T-helper 1 cell (primary cell): ENCODE measurements at places on chromosomes 16 and 17.

DNA sequence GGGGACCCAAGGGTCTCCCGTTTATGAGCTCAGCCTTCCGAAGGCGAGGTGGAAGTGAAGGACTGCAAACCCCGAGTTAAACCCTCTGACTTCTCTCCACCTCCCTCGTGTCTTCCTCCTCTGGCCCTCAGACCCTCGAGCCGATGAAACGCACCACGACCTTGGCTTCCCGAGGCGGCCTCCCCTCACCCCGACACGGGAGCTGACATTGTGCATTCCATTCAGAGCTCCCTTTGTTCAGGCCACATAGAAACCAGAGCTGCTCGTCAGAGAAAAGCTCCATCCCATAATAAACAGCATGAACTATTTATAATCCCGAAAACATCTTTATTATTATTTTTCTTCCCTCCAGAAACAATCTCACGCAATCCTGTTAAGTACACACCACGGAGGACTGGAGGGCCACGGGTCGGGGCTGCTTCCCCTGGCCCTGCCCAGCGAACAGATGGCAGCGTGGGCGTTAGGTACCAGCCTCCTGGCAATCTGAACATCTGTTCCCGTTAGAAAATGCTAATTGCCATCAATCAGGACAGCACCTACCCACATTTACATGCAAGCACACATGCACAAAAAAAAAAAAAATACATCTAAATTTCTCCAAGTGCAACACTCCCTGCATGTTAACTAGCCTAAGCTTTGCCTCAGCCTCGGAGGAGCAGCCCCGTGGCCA, 145.7 kb downstream of the RBFOX3 start:
- DNase-seq, result no peak

- no peak for DNase-seq
Measured at GRCh38 chr16:1561266-1561665, 27.8 kb downstream of the TMEM204 start.

DNA sequence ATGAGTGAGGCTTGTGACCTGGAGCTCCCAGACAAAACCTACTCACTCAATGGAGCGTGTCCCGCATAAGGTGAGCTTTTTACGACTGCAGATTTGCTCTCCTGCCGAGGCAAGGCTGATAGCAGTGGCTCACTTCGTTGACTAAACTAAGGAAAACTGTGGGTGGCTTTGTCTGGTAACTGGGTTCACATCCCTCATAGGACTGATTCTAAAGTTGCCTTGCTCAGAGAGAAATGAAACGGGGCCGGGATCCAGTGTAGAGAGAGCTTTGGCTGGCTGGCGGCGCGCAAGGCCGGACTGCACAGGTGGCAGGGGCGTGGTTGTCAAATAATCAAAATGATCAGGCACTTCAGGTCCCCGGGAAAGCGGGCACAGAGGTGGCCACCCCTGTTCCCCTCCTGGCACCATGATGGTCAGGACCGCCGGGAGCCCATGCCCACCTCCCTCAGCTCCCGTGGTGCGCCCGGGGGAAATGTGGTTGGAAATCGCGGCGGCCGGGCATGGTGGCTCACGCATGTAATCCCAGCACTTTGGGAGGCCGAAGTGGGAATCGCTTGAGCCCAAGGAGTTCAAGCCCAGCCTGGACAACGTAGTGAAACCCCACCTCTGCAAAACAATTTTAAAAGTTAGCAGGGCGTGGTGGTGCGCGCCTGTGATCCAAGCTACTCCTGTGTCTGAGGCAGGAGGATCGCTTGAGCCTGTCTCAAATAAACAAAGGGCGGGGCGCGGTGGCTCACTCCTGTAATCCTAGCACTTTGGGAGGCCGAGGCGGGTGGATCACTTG, 26.6 kb upstream of the OR1F1 start:
- DNase-seq, result no peak

DNA sequence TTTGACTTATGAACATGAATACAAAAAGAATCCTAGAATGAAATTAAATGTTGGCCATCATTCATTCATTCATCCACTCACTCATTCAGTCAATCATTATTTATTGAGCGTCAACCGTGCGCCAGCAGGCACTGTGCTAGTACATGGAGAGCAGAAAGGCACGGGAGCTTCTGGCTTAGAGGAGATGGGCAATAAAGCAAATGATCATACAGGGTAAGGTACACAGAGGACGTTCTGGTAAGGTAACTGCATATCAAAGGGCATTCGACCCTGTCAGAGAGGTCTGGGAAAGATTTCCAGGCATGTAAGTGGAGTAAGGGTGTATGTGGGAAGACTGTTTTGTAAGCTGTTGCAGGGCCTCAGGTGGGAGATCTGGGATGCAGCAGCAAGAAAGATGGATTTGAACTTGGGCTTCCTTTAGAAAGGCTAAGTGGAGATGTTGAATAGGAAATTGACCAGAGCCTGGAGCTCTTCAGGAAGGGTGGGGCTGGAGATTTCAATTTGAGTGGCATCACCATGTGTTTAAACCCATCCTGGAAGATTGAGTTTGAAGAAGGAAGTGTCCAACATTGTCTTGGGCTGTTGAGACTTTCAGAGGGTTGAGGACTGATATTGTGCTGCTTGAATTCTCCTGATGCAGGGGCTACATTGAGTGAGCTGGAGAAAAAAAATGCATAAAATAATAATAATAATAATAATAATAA, 2.8 kb upstream of the MSI2 start:
- no peak for DNase-seq

DNA sequence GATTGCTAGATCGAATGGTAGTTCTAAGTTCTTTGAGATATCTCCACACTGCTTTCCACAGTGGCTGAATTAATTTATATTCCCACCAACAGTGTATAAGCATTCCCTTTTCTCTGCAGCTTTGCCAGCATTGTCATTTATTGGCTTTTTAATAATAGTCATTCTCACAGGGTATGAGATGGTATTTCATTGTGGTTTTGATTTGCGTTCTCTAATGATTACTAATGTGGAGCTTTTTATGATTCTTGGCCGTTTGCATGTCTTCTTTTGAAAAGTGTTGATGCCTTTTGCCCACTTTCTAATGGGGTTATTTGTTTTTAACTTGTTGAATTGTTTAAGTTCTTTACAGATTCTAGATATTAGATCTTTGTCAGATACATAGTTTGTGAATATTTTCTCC, 36.5 kb upstream of the BCAS3 start:
- DNase-seq, result no peak

- DNase-seq, result no peak
Measured at GRCh38 chr17:74532115-74532514, 840 bp upstream of the CD300LB start.

GRCh38 chr16:2717383-2718263, 2.4 kb downstream of the PRSS27 start:
- DNase-seq, result no peak

GRCh38 chr16:5918567-5919130, 821.1 kb upstream of the EEF2KMT start:
- no peak for DNase-seq

- DNase-seq, result no peak
Measured at GRCh38 chr16:6157806-6158205, 1060.2 kb upstream of the EEF2KMT start.

GRCh38 chr16:84423416-84423837, 55.1 kb downstream of the ATP2C2 start:
- no peak for DNase-seq

DNA sequence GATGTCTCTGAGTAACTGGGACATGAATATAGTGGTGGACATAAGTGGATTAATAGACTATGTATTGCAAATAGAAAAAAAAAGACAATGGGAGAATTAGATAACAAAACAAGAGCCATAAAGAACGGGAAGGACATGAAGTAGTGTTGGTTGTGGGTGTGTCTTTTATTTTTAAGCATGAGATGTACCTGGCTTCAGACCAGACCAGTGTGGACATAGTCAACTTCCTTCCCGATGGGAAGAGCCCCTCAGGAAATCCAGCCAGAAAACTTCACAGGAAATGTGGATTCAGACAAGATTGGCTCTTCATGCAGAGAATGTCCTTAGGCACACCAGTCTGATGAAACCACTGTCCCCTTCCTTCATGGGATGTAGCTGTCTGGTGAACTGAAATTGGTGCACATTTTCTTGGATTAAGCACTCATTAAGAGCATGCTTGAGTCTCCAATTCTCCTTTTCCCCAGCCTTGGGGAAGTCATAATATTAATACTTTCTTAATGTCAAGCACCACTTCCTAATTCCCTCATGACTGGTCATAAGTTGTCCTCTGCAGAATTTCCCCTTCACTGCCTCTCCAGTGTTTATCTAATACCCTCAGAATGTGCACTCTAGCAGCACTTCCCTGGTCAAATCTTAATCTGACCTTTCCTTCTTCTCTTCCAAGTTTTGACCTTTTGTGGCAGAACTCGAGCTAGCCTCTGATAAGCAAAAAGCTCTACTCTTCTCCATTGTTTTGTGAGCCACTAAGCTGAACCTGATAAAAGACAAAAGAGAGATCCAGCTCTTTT, 350.6 kb upstream of the MAF start:
- no peak for DNase-seq

DNA sequence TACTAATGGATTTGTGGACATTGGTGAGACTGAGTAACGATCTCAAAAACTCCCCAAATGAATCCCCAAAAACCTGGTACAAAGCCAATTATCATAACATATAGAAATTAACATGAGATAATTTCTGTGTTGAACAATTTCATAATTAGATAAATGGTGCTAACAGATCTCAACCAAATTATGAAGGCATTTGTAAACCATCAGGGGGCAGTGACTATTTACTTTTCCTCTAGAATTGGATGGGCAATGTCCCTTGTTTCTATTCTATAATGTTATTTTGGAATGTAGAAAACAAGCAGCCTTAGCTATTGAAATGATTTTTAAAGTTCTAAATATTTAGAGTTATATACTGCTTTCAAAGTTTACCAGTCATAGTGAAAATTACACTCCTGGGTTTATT, 57.8 kb downstream of the MYH10 start:
- no peak for DNase-seq

GRCh38 chr16:53207810-53208752, 153.3 kb downstream of the CHD9 start:
- DNase-seq, result no peak

DNA sequence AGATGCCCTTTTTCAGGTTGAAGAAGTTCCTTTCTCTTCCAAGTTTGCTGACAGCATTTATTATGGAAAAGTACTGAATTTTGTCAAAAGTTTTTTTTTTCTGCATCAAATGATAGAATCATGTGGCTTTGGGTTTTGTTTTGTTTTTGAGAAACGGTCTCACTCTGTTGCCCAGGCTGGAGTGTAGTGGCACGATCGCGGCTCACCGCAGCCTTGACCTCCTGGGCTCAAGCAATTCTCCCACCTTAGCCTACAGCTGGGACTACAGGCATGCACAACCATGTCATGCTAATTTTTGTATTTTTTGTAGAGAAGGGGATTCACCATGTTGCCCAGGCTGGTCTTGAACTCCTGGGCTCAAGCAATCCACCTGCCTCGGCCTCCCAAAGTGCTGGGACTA, 7.3 kb downstream of the CMTM4 start:
- DNase-seq, result no peak

DNA sequence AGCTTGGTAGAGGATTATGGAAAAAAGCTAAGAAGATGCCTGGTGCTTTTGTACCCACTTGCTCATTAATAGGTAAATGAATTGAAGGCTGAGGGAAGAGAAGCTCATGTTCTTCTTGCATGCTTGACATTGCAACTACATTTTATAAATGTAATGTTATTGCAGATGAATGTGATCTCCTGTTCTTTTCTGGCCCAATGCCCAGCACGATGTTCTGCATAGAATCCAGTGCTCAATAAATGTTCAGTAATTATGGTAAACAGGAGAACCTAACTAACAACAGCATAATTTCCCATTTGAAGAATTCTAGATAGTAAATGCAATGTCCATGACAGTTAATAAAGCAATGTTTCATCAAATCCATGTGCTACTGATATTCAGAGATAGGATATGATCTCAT, 638.2 kb upstream of the SOX9 start:
- DNase-seq, result no peak

DNA sequence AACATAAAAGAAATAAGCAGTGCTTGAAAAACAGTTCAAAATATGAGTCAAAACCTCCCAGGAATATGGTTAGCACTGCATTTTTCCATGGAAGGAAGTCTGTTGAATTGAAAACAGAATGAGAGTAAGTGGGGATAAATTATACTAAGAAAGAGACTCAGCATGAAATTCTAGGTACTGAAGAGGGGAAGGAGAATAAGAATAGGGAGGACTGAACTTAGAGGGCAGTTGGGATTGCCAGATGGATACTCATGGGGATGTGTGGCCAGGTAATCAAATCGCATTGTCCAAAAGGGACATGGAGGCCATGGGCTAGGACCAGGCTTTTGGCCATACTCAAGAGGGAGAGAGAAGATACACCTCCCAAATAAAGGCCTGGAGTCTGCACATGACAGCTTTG, 247.9 kb downstream of the CDH13 start:
- DNase-seq, result no peak

- DNase-seq, result no peak
Measured at GRCh38 chr16:85297881-85298280, 185.6 kb upstream of the CIBAR2 start.

DNA sequence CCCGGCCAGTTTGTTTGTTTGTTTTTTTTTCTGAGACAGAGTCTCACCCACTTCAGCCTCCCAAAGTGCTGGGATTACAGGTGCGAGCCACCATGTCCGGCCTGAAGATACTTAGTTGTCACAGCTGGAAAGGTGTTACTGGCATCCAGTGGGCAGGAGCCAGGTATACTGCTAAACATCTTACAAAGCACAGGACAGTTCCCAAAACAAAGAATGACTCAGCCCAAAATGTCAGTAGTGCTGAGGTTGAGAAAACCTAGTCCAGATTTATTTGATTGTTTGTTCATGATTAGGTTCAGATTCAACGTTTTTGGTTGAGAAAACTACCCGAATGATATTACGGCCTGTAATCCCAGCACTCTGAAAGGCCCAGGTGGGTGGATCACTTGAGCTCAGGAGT, 18.6 kb upstream of the RABEP1 start:
- DNase-seq, result no peak

GRCh38 chr17:39416141-39416540, 14.7 kb upstream of the FBXL20 start:
- no peak for DNase-seq

DNA sequence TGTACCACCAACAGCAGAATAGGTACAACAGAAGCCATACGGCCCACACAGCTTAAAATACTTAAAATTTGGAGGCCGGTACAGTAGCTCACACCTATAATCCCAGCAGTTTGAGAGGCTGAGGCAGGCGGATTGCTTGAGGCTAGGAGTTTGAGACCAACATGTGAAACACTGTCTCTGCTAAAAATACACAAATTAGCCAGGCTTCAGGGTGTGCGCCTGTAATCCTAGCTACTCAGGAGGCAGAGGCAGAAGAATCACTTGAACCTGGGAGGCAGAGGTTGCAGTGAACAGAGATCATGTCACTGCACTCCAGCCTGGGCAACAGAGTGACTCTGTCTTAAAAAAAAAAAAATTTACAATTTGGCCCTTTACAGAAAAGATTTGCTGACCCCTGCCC, 17.0 kb downstream of the GFOD2 start:
- DNase-seq, result no peak

DNA sequence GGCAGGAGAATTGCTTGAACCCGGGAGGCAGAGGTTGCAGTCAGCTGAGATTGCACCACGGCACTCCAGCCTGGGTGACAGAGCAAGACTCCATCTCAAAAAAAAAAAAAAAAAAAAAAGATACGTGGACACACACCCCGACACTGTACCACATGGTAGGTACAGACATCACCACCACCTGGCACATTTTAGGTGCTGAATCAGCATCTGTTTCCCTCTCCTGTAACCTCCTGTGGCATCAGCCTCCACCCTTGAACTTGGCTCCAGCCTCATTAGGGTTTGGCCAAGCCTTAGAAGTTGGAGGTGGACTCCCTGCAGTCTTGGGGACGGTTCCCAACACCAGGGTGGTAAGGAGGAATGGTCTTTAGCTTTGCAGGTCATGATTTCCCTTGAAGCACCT, 46.0 kb downstream of the XYLT1 start:
- no peak for DNase-seq
